ENCODE measurements at places on chromosomes 4 and X. TPM values are rescaled to one million over a fixed set of nuclear protein-coding genes. Genes with fewer than 3 reads are reported as not detected.
A peak's percentile ranks its signal among the peaks of the same experiment; 100 is the strongest.

Gene NHSL2
- polyA plus RNA-seq: 11.1 TPM

- H3K27me3 ChIP-seq: peaks cover 7% of the 10 kb centered on the region
- H3K4me3 ChIP-seq: peak overlapping the region; percentile 81
- H3K4me1 ChIP-seq: peaks cover 15% of the 10 kb centered on the region
- H3K27ac ChIP-seq: peak overlapping the region; percentile 91
- no peak for DNase-seq
- no peaks in the 10 kb centered on the region for H3K36me3 ChIP-seq
Measured at GRCh38 chr4:81471298-81471587, 464 bp downstream of the RASGEF1B start.

Gene UGT2B17
- polyA plus RNA-seq: 0.28 TPM

DNA sequence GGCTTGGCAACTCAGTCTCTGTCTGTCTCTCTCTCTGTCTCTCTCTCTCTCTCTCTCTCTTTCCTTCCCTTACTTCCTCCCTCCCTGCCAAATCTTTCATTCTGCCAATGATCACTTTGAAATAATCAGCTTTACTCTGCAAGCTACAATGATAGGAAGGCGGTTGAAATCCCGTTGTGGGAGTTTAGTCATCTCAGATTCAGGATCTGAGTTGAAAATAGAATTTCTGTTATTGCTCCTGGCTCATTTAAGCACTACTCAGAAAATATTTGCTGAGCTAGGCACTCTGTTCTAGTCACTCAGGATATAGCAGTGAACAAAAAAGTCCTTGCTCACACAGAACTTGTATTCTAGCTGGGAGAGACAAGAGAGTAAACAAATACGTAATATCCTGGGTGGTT lies 56.3 kb upstream of the DCTD start:
- no peaks in the 10 kb centered on the region for H3K27me3 ChIP-seq
- DNase-seq: peak; percentile 60
- no peak overlapping the region for H3K4me3 ChIP-seq
- H3K4me1 ChIP-seq: no peaks in the 10 kb centered on the region

GRCh38 chrX:3820167-3820566 lies 106.7 kb upstream of the PRKX start:
- H3K36me3 ChIP-seq: peaks cover 5% of the 10 kb centered on the region
- no peak overlapping the region for H3K27ac ChIP-seq
- no peak overlapping the region for H3K4me3 ChIP-seq
- no peak for DNase-seq
- H3K4me1 ChIP-seq: peaks cover 8% of the 10 kb centered on the region

- H3K36me3 ChIP-seq: no peaks in the 10 kb centered on the region
- peaks cover 3% of the 10 kb centered on the region for H3K27me3 ChIP-seq
- no peak for DNase-seq
- H3K4me1 ChIP-seq: no peaks in the 10 kb centered on the region
- no peak overlapping the region for H3K4me3 ChIP-seq
- no peak overlapping the region for H3K27ac ChIP-seq
Measured at GRCh38 chrX:121322159-121322558, 274.7 kb downstream of the GLUD2 start.

DNA sequence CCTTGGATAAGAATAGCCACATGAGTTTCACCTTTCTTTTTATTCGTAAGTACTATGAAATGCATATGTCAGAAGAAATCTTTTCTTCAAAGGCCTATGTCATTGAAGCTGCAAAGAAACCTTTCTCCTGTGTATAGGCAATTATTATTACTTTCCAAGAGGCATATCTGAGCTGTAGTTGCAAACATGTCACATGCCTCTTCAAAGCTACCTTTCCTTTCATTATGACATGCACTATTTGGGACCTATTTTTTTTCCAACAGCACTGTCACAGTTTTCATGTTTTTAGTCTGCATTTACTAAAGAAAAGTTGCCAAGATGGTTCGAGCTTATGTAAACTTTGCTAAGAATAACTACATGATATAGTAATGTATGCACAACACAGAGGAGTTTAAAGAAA lies 548.8 kb upstream of the GALNT7 start:
- no peak overlapping the region for H3K27ac ChIP-seq
- H3K36me3 ChIP-seq: no peaks in the 10 kb centered on the region
- no peaks in the 10 kb centered on the region for H3K4me1 ChIP-seq
- no peak overlapping the region for H3K4me3 ChIP-seq
- H3K27me3 ChIP-seq: no peaks in the 10 kb centered on the region
- no peak for DNase-seq

Data from muscle of leg (tissue), 16 donors.